Activated T-helper 1 cell treated with anti-CD3 and anti-CD28 coated beads, Interleukin-12 subunit alpha, Interleukin-12 subunit beta, Interleukin-2, Interleukin-4 antibody, amounts not matched to agents 30 ng/mL and 10 ng/mL and 1 ng/mL, durations not matched to agents 14 hours and 24 hours and 36 hours (primary cell): ENCODE measurements at places on chromosomes 4 and X.

- no peaks in the 10 kb centered on the region for H3K4me1 ChIP-seq
- H3K36me3 ChIP-seq = no peaks in the 10 kb centered on the region
- no peaks in the 10 kb centered on the region for H3K27me3 ChIP-seq
Observed at GRCh38 chr4:142725886-142726285, 120.2 kb downstream of the INPP4B start.

DNA sequence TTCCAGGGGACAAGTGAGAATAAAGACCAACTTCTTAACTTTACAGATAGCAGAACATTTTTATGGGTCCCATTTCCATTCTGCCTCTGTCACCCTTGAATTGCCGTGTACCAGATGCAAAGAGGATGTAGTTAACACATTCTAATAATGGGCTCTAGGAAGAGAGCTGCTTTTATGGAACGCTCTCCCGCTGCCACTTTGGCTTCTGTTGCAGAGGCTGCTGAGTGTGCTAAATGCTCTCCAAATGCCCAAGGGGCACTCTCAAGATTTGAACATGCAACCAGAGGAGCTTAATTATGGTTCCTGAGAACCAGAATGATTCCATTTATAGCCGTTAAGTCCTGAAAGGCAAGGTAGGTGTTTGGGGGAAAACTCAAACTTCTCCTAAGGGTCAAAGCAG is 28.1 kb upstream of the GPC3 start:
- no peak overlapping the region for H3K27ac ChIP-seq
- H3K4me3 ChIP-seq = no peak overlapping the region
- no peaks in the 10 kb centered on the region for H3K36me3 ChIP-seq
- H3K27me3 ChIP-seq = peaks cover 4% of the 10 kb centered on the region
- H3K4me1 ChIP-seq = no peaks in the 10 kb centered on the region

DNA sequence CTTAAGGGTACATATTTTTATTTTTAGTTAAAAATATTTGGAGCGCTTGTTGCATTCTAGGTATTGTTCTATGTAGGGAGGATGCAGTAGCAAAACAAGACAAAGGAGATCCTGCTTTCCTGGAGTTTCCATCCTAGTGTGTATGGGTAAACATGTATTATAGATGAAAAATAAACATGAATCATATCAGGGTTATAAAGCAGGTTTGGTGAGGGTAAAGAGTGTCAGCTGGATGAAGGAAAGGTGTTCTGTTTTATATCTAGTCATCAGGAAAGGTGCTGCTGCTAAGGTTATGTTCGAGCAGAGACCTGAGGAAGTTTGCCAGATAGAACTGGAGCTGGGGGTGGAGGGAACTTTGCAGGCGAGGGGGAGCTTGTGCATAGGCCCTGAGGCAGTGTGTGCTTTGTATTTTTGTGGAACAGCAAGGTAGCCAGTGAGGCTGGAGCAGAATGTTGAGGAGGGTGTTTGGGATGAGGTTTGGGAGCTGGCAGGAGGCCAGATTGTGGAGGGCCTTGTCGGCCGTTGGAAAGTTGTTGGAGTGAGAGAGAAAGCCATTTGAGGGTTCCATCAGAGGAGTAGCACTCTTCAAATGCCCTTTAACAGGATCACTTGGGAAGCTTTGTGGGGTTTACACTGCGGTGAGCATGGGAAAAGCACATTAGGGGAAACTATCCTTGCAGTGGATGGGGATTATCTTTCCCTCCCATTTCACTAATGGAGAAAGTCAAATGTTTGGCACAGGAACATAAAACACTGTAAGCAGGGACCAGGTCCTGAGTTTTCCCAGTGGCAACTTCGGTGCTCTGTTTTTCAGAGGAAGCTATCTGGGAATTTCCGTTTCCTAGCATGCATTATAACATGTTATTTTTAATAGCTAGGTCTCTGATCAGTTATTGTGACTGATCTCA is 35.9 kb downstream of the AFF1 start:
- no peak for DNase-seq
- no peak overlapping the region for H3K4me3 ChIP-seq
- H3K4me1 ChIP-seq = peaks cover 19% of the 10 kb centered on the region
- no peaks in the 10 kb centered on the region for H3K27me3 ChIP-seq

DNA sequence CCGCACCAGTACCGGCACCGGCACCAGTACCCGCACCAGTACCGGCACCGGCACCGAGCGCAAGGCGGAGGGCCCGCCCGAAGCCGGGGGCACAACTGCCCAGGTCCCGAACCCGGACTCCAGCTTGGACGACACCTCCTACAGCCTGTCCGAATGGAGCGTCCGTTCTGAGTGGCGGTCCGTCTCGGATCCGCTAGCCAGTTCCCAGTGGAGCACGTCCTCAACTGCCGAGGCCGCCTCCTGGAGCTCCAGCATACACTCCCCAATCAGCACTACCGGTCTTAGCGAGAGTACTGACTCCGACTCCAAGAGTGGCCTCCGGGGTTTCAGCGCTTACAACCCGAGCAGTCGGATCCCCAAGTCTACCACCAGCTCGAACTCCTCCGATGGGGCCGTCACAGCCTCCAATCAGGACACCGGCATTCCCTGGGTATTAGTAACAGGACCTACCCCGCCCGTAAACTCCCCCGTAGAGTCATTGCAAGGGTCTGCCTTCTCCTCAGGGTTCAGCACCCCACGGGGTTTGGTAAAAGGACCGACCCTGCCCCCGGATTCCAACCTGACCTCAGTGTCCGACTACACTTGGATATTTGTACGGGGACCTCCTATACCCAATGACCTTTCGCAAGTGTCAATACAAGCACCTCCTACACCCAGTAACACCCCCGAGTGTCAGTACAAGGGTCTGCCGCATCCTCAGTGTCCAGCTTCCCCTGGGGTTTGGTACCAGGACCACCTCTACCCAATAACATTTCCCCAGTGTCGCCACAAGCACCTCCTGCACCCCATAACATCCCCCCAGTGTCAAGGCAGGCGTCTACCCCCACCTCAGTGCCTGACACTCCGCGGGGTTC is 721 bp upstream of the MAOA start:
- H3K36me3 ChIP-seq = no peaks in the 10 kb centered on the region
- no peak for DNase-seq
- peaks cover 5% of the 10 kb centered on the region for H3K4me1 ChIP-seq
- peak overlapping the region; percentile 85 for H3K4me3 ChIP-seq
- H3K27ac ChIP-seq = no peak overlapping the region

- no peak for DNase-seq
- no peaks in the 10 kb centered on the region for H3K27me3 ChIP-seq
- no peaks in the 10 kb centered on the region for H3K4me1 ChIP-seq
- no peak overlapping the region for H3K4me3 ChIP-seq
Observed at GRCh38 chr4:17707671-17708070, 73.8 kb downstream of the FAM184B start.

DNA sequence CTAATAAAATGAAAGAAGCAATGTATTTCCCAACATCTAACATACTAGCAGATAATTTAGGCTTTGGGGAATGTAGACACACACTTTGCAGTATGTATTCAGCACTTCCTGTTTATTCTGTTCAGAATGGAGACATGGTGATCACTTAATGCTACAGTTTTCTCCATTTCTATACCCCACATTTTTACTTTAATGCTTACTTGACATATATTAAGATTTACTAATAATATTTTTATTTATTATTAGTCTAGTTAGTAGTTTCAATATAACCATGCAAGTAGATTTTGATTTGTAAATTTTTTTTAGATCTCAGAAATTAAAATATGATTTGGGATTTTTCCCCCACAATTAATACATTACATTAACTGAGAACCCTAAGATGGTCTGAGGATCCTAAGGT is 98.4 kb downstream of the PRSS12 start:
- H3K4me1 ChIP-seq = no peaks in the 10 kb centered on the region
- DNase-seq = no peak
- H3K27ac ChIP-seq = no peak overlapping the region
- H3K4me3 ChIP-seq = no peak overlapping the region
- no peaks in the 10 kb centered on the region for H3K27me3 ChIP-seq
